Stimulated activated CD8-positive, alpha-beta memory T cell treated with anti-CD3 and anti-CD28 coated beads, Interleukin-2, amount 100 ng/mL, for 48 hours (primary cell): ENCODE measurements at places on chromosomes 12 and 14.

GRCh38 chr14:105647784-105648608 lies 121.6 kb downstream of the TMEM121 start:
- no peak for DNase-seq

GRCh38 chr14:55129086-55129427 lies at the start of gene LGALS3:
Gene LGALS3, plus strand, starts transcription at chr14:55129252. Its CDS starts 8,122 bp downstream, at chr14:55137374.
- no peak for DNase-seq

DNA sequence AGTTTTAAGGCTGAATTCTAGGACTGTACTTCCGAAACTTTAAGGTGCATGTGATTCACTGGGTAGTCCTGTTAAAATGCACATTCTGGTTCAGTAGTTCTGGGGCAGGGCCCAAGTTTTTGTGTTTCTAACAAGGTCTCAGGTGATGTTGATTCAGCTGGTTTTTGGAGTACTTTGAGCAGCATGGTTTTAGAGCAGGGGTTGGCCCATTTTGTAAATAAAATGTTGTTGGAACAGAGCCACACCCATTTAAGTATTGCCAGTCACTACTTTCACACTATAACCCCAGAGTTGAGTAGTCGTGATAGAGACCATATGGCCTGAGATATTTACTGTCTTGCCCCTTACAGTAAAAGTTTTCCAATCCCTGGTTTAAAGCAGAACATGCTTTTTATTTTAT lies 111.3 kb downstream of the SYNE2 start:
- no peak for DNase-seq

DNA sequence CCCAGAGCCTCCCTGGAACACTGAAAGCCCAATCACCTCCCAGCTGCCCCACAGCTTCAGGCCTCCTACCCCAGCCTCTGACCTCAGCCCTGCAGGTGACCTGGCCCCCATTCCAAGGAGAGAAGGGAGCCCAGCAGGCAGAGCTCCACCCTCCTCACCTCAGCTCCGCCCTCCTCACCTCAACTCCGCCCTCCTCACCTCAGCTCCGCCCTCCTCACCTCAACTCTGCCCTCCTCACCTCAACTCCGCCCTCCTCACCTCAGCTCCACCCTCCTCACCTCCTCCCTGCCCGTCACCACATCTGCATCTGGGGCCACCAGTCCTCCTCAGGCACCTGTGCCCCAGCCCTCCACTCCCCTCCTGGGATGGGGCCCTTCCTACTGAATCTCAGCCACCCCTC lies 112.2 kb upstream of the SFSWAP start:
- no peak for DNase-seq

- no peak for DNase-seq
Observed at GRCh38 chr14:102565331-102565887, 27.0 kb upstream of the RCOR1 start.

- no peak for DNase-seq
Observed at GRCh38 chr12:131738196-131738595, 27.3 kb downstream of the SFSWAP start.

- no peak for DNase-seq
Observed at GRCh38 chr12:95179011-95179410, 38.3 kb downstream of the FGD6 start.

GRCh38 chr14:58332561-58332960 lies 34.2 kb downstream of the ARID4A start:
- DNase-seq, result no peak

DNA sequence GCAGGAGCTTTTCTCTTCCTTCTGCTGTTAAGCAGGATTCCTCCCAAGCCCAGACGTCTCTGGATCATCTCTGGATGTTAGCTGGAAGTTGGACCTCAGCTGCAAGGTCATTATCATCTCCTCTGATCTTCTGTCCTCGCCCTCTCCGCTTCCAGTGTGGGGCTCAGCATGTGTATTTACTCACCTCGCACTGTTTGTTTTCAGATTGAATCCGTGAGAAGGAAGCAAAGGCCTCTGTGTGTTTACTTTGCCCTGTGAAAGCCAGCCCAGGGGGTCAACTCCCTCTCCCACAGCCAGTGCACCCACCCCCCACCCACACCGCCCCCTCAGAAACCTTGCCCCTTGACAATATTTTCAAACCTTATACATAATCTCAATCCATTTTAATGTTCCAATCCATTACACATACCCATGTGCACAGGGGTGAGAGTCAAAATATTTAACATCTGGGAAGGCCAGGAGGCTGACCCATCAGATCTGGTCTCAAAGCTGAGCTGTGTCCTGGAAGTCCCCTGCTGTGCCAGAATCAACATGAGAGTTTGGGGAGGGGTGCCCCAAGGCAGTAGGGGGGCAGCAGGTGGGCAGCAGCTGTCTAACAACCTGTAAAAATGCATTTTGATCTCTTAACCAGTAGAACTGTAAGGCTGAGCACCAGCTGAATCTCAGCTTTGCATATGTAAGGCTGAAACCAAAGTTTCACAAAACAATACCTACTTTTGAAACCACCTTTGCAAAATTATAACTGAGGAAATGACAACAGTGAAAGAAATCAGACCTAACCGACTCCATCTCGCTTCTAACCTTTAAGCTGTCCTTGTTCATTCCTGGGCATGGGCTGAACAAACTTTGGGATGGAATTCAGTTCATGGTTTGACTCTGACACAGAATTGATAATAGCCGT lies 157.9 kb downstream of the ZNF664 start:
- DNase-seq, result no peak

- DNase-seq, result no peak
Observed at GRCh38 chr14:21103411-21103709, 2.5 kb downstream of the TMEM253 start.
